Renal cortical epithelial cell (primary cell): ENCODE measurements at places on chromosomes 7 and 10. TPM values are rescaled to one million over a fixed set of nuclear protein-coding genes. Genes with fewer than 3 reads are reported as not detected.

- DNase-seq = no peak
Observed at GRCh38 chr10:90598513-90598912, 259.3 kb downstream of the HTR7 start.

DNA sequence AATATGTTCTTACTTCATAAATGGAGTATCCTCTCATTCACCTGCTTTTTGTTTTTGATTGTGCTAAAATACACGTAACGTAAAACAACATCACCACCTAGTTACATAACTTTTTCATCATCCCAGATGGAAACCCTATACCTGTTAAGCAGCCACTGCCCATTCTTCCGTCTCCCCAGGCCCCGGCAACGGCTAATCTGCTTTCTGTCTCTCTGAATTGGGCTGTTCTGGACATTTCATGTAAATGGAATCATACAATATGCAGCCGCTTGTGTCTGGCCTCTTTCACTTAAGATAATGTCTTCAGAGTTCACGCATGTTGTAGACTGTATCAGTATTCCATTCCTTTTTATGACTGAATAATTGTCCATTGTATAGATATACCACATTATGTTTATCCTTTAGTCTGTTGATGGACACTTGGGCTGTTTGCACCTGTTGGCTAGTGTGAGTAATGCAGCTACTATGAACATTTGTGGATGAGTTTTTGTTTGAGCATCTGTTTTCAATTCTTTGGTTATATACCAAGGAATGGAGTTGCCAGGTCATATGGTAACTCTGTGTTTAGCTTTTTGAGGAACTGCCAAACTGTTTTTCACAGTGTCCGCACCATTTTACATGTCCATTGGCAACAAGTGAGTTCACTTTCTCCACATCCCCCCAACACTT lies 14.1 kb upstream of the SUN1 start:
- DNase-seq = peak; percentile 44

- DNase-seq = peak; percentile 21
Observed at GRCh38 chr10:90222372-90222771, 521.0 kb downstream of the KIF20B start.

The GDF2 gene
- not detected in 2 replicates for total RNA-seq
